Fibroblast of upper back skin (primary cell): ENCODE measurements at places on chromosomes 4 and X.

- DNase-seq: no peak
Measured at GRCh38 chr4:54367059-54367458, 138.0 kb downstream of the PDGFRA start.

DNA sequence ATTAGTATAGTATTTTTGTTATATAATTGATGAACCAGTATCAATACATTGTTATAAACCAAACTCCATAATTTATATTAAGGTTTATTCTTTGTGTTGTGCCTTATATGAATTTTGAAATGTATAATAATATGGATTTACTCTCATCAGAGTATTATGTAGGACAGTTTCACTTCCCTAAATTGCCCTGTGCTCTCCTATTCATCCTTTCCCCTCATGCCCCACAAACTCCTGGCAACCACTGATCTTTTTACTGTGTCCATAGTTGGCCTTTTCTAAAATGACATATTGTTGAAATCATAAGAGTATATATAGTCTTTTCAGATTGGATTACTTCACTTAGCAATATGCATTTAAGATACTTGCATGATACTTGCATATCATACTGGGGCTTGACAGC lies 958.1 kb upstream of the GRID2 start:
- no peak for DNase-seq

DNA sequence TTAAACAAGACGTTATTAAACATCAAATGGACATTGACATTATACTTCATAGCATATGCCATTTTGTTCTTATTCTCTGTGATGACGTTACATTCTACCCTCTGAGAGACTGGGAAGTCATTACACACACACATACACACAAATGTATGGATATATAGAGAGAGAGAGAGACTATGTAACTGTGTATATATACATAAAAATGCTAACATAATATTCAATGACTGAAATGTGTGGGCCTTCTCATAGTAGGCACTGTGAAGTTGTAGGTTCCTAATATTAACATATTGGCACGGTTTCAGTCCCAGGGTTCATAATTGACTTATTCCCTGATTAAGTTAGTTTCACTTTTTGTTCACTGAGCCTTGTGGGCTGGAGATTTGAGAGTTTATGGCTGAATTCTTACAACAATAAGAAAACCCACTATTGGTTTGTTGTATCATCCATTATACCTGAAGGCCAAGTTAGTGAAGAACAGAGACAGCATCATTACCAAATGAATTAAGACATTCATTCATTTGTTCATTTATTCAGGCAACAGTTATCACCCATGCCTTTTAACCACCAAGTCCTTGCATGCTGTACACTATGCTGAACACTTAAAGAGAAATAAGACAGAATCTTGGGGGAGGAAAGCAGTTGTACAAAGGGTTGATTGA lies 68.5 kb downstream of the GAB1 start:
- DNase-seq: no peak

GRCh38 chr4:183360161-183360919 lies 38.1 kb upstream of the CLDN24 start:
- DNase-seq: peak; percentile 76

GRCh38 chrX:48002319-48002718 lies 1.5 kb downstream of the ZNF182 start:
- DNase-seq: no peak

GRCh38 chr4:62288808-62289541 lies 1088.8 kb downstream of the ADGRL3 start:
- DNase-seq: no peak

DNA sequence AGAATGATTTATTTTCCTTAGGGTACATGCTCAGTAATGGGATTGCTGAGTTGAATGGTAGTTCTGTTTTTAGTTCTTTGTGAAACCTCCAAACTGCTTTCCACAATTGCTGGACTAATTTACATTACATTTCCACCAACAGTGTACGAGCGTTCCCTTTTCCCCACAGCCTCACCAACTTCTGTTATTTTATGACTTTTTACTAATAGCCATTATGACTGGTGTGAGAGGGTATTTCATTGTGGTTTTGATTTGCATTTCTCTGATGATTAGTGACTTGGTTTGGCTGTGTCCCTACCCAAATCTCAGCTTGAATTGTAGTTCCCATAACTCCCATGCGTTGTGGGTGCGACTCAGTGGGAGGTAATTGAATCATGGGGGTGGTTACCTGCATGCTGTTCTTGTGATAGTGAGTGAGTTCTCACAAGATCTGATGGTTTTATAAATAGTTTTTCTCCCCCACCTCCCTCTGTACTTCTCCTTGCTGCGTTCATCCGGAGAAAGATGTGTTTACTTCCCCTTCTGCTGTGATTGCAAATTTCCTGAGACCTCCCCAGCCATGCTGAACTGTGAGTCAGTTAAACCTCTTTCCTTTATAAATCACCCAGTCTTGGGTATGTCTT lies 95.1 kb downstream of the GBA3 start:
- DNase-seq: no peak

DNA sequence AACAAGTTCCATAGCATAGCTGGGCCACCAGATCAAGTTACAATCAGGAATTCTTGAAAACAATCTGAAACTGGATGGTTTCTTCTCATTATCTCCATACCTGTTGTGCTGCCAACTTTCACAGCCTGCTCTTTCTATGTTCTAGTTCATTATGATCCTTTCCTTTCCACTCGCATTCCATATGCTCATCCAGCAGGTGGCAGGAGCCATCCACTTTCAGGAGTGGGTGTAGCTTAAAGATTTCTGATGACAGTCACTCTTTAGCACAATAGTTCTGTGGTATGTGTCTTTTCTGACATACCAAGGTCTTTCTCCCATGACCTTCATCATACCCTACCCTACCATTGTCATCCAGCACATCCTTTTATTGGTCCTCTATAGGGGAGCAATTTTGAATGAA lies 46.4 kb downstream of the PAGE2 start:
- peak; percentile 31 for DNase-seq

- DNase-seq: no peak
Measured at GRCh38 chrX:46599051-46599560, 25.5 kb downstream of the CHST7 start.

DNA sequence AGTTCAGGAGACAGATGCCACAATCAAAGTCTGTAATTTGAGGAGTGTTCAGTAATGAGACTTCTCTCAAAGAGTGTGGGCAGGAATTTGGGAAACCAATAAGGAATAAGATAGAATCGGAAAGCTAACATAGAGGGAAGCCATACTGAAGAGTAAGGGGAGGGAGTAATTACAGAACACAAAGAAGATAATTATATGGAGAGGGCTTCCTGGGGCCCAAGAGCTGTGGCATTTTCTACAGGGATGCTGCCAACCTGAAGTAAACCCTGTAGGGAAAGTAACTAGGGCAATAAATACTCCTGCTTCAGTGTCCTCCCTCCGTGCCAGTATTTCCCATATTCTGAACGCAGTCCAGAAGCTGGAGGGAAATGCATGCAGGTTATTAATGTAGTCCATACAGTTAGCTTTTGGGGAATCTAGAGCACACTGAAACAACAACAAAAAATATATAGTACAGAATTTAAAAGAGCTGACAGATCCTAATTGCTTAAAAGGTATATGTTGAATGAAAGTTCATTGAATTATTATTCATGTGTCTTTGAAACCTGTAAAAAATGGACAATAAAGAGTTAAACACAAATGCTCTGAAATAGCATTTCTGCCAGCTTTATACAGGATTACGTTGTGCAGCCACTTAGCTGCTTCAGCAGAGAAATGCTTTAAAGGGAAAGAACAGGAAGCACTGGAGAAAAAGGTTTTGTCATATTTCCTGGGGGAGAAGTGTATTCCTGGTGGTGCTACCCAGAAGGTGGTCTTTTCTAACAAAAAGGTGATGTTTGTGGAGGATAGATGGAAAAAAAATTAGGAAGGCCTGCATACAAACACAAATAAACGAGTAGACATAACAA lies 48.0 kb downstream of the CXXC4 start:
- no peak for DNase-seq

DNA sequence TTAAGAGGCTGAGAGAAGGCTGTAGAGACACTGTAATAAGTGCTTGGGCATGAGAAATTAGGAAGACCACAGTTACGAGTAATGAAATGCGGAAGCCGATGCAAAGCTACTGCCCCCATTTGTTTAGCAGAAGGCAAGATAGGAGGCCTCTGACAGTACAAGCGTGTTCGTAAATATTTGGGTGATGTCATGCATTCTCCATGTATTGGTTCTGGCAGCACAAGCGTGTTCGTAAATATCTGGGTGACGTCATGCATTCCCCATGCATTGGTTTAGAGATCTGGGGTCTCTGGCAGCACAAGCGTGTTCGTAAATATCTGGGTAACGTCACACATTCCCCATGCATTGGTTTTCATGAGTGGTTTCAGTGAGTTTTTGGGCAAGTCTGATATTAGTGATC lies 661.5 kb upstream of the FRG1 start:
- peak; percentile 69 for DNase-seq

DNA sequence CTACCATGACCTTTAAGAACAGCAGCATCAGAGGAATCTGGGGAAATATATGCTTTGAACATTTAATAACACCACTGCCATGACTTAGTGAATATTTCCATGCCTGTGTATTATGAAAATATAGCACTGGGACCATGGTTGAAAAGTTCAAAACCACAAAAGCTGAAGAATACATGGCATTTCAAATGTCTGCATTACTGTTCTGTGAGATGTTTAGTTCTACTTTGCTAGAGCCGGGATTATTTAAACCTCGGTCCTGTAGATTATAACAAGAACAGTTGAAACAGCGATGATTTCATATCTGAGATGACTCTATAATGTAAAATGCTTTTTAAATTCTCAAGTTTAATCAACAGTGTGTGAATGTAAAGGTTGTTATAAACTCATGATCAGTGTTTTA lies 126.7 kb upstream of the AGA start:
- DNase-seq: peak; percentile 46
